ENCODE measurements at places on chromosomes 7 and 10.

DNA sequence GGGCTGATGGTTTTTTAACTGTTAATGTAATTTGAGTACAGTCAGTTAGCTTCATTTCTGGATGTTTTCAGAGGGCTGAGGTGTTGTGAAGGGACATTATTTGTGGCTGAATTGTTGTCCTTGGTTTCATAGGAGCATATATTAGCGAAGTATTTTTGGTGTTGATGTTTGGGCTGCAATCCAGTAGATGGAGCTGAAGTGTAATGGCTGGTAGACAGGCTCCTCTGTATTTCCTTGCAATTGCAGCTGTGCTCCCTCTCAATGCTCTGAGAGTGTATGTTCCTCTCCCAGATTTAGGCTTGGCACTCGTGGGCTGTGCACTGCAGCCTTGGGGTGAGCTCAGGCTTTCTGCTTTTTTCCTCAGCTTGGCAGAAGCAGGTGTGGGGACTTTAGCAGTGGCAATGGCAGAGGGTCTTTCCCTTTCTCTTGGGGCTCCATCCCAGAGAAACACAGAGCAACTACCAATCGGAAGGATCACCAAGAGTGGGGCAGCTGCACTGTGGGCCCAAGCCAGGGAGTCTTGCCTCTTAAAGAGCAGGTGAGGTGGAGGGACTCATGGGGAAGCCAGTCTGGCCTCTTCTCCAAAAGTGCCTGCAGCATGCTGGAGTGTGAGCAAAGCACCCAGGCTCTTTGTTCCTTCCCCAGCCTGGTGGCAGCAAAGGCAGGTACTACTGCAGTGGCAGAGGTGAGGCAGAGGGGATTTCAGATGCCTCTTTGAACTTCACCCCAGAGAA, 544.4 kb downstream of the SH2D4B start:
- DNase-seq, result no peak

DNA sequence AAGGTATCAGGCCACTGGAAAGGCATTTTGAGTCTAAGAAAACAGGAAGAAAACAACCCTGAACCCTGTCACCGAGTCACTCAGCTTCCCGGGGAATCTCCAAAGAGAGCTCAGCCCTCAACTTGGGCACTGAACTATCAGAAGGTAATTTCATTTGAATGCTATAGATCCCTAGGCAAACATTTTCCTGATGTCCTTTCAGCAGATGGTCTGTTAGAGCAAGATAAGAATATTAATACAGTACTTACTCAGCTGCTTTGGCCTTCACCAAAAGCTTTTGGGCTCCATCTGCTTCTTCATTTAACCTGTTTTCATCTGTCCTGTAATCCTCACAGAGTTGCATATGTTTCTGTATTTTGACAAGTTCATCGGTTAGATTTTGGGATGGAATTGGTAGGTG, 34.2 kb upstream of the LAMB1 start:
- DNase-seq, result no peak

- peak; percentile 80 for DNase-seq
These were observed 302.6 kb downstream of the KLF6 start for GRCh38 chr10:3482200-3482993.

DNA sequence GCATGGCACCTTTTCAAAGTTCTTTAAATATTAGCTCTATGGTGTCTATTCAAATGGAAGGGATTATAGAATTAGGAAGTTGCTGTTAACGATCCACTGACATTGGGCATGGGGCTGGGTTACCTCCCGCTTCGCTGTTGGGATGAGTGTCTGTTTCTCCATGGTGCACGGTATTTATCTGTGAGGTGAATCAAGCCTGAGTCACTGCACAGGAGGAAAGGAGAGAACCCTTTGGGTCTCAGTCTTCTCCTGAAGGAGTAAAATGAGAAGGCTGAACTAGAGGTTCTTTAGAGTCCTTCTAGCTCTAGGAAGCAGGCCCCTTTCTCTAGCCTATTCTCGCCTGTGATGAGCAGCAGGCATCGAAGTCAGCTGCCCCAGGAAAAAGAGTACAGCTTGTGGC, 7.3 kb downstream of the JCAD start:
- no peak for DNase-seq

DNA sequence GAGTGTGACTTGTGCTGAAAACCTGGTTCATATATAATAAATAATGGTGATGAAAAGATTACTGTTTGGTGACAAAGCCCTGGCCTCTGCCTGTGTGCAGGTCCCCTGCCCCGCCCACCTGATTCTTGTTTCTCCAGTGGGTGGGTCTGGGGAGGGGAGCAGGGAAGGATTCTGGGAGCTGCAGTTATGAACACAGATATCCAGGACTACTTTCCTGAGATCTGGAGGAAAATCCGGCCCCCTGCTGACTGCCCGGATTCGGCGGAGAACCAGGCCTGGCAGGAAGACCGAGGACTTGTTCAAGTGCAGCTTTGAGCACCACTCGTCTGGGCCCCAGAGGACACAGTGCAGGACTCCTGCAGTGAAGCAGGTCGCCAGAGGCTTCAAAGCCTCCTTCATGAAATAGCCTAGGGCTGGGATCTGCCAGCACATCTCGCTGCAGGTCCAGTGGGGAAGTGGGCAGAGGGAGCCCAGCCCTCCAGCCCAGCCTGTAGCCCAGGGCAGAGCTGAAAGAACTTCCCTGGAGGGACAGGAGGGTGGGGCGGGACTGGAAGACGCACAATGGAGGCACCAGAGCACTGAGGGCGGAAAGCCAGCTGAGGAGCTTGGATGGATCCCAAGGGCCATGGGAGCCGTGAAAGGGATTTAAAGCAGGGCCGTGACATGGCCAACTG, 7.0 kb downstream of the ATP6V0E2 start:
- DNase-seq, result no peak

DNA sequence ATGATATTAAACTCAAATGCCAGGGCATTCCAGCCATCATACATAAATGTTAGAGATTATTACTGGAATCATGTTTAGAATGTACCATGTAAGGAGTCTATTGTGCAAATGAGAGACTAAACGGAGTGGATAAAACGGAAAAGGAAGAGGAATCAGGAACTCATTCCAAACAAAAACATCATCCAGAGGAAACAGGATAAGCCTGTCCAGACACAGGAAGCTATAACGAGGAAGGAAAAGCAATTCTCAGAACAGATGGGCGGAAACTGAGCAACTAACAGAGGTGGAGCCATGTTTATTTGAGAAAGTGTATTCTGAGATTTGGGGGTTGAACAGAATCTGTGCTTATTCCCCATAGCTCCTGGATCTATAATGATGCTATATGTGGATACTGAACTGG, 52.3 kb upstream of the TRIM24 start:
- DNase-seq, result no peak

DNA sequence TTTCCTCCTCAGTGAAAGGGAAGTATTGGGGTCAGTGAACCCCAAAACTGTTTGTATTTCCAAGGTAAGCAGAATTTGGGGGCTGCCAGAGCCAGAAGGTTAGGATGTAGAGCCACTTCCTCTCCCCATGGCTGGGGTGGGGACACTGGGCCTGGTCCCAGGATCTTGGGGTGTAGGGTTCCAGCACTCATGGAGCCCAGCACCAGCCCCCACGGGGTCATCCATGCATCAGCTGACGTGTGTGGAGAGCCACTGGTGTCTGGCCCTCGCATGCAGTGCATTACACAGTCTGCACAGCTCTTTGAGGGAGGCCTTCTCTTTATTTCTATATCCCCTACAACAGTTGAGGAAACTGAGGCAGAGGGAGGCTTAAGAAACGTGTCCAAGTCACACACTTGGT, 91.4 kb downstream of the ZMIZ1 start:
- DNase-seq, result no peak

GRCh38 chr7:73644688-73645286, 20.5 kb upstream of the MLXIPL start:
- DNase-seq, result no peak

- DNase-seq, result no peak
These were observed 70.1 kb downstream of the UBE3C start for GRCh38 chr7:157208571-157209413.

DNA sequence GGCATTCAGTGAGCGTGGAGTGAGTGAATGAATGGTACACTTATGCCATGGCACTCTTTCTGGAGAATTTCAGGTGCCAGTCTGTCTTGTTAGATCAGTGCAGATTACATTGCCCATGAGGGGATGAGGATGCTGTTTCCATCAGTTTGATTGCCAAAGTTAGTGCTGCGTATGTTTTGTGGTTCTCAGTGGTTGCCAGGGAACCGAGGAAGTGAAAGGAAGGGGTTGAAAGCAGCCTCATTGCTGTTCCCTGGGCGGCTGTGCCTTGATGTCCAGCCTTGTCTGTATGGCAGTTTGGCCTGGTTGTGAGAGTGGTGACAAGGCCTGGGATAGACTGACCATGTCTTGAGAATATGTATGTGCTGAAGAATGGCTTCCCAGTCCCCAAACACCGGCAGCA, 30.2 kb downstream of the WBP1L start:
- no peak for DNase-seq

- DNase-seq, result no peak
These were observed 15.6 kb downstream of the CNNM1 start for GRCh38 chr10:99344715-99345114.

DNA sequence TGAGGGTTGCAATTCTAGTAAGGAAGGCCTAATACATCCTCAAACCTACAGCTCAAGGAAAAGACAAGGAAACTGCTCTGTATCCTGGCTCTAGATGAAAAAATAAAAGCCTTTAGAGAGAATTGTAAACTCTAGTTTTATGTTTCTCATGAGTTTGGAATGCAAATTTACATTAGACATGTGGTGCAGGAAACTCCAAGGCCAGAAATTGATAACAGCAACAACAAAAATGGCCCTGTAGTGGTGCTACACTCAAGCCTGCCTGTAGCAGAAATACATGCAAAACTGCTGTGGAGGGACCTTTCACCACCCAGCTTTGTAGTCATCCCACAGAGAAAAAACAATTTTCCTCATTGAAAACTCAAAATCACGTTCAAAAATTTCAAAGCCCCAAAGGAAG, 546.7 kb upstream of the LRRN3 start:
- no peak for DNase-seq

DNA sequence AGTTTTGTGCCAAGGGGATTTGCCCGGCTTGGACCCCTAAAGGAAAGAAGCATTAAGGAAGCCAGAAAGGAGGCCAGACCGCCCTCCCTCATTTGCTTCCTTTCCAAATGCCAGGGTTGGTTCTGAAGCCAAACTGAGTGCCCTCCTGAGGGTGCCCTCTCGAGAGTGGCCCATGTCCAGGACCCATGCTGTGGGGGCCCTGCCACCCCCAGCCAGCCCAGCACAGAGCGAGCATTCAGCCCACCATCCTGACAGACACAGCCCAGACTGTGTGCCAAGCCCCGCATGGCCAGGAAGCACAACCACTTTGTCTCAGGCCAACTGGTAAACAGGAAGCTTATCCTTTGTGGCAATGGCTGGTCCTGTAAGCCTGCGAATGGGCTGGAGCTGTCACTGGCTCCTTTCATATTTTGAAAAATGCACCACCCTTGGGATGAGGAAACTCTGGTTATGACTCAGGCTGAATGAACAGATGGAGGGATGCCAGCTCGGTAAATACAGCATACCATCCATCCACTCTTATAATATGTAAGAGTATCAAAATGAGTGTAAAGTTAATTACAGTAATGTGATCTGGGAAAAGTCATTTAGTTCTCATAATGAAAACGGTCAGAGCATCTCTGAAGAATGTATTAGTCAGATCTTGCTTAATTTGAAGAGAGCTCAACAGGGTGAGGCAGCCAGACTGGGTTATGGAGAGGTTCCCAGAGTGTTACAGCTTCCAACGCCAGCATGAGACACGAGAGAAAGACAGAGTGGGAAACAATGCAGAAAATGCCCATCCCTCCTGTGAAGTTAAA, 65.0 kb downstream of the STK17A start:
- DNase-seq, result peak; percentile 81

- DNase-seq, result no peak
These were observed 14.6 kb downstream of the ADRB1 start for GRCh38 chr10:114058297-114058696.

DNA sequence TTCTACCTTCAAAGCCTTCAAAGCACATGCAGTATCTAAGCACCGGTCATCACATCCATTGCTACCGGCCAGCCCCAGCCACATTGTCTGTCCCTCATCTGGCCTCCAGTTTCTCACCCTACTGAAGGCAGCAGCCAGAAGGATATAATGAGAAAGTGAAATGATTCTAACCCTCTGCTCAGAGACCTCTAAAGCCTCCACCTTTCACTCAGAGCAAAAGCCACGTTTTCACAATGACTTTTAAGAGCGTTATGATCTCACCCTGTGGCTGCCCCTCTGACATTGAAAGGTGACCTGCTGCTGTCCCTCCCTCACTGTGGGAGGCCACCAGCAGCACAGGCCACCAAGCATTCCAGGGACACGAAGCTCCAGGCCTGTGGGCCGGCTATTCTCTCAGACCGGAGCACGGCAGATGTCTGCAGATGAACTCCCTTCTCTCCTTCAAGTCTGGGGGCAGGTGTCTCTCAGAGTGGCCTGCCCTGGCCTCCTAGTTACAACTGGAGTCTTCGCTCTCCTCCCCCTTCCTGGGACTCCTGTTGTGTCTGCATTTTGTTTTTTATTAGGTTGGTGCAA, 94.9 kb upstream of the EEPD1 start:
- DNase-seq, result no peak

- no peak for DNase-seq
These were observed 8.8 kb upstream of the OR6V1 start for GRCh38 chr7:143043391-143043790.

GRCh38 chr10:1739751-1740150, 2.4 kb upstream of the ADARB2 start:
- DNase-seq, result no peak

GRCh38 chr7:55572378-55573233, at the start of gene VOPP1:
VOPP1 (minus strand) TSS chr7:55572502; CDS start chr7:55572324, 178 bp downstream.
- DNase-seq, result peak; percentile 52

DNA sequence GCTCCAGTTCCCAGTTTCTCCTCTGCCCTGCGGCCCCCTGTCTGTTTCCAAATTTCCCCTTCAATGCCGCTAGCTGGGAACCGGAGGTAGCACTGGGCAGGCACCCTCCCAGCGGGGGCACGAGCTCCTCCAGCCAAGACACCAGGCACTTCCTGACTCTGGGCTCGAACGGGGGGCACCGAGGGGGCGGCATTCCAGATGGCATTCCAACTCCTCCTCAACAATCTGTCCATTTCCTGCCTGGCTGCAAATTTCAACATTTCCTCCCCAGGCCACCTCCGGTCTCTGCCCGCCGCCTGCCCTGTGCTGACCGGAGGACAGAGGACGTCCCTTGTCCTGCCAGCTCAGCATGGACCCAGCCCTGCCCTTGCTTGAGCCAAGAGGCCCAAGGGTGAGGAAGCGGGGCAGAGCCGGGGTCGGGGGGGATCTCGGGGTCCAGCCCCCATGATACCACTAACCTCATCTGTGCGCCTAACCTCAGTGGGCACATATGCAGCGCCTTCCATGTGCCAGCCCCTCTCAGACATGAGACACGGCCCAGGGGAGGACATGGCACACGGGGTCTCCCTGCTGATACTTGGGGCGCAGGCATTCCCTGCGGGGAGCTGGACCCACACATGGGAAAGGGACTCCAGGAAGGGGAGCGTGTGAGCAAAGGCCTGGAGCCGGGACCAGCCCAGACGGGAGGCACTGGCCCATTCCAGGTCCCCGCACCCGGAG, 58.0 kb downstream of the PDGFA start:
- no peak for DNase-seq

- no peak for DNase-seq
These were observed at the start of gene PLXDC2 for GRCh38 chr10:19816411-19817230. PLXDC2 (plus strand) TSS chr10:19816432.

DNA sequence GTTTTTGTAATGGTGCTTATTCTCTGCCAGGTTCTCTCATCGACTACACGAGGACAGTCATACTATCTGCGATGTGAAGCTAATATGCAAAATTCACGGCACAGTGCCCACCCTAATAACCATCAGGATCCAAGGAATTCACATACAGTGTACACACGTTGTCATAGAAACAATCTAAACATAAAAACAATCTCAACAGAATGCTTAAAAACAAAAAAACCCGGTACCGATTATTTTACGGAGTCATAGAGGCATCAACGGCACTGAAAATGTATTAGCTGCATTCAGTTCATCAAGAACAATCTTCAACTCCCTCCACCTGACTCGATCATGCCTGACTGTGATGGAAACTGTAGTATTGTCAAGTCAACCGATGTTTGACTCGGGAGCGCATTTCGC, 628 bp downstream of the MRPS33 start:
- DNase-seq, result no peak
